ENCODE measurements at places on chromosomes 6 and 20.

DNA sequence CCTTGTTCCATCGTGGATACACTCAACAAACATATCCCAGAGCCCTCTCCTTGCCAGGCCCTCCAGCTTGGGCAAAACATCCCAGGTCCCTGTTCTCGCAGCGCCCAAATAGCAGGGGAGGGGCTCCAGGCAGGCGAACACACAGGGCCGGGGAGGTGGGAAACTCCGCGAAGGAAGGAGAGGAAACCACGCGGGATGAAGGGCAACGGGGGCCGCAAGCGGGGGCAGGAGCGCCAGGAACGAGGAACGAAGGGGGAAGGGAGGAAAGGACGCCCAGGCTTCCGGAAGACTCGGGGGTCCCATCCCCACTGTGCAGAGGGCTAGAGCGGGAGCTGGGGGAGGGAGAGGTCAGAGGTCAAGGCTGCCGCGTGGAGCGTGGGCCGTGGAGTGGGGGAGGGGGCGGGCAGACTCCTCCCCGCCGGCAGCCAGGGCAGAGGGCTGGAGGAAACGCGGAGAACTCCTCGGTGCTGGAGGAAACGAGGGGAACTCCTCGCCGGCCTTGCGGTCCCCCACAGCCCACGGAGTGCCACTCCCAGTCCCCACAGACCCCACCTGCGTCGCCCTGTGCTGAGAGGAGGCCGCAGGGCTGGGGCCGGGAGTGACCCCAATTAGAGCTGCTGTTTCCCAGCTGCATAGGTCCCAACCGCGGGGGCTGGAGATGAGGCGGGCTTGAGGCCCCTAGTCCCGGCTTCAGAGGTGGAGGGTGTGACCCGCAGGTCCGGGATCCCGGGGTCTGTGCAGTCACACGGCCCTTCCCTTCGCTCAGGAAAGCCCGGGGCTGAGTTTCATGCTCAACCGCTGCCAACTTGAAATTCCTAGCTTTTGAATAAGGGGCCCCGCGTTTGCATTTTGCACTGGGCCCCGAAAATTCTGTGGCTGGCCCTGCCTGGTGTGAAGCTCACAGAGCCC lies 1.2 kb upstream of the RBM38 start:
- no peak for DNase-seq

GRCh38 chr20:40493549-40493948 lies 195.5 kb downstream of the MAFB start:
- no peak for DNase-seq

GRCh38 chr20:31819083-31819784 lies at the start of gene MYLK2:
TSS of gene MYLK2 (plus strand) at chr20:31819356. CDS start at chr20:31819581, 225 bp downstream.
- no peak for DNase-seq

DNA sequence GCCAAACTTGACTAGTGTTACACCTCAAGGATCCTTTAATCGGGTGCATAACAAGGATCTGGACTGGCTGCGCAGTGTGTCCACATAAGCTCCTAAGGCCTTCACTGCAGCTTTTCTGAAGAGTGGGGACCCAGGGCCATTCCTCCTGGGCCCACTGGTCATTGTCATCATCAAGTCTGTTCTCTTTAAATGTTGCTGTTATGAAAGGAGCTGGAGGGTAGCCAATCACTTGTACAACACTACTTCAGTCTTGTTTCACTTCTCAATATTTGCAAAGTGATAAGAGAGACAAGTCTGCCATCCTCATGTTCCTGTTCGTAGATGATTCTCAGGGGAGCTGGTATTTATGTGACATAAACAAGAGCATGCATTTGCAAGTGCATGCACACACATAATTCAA lies 149.8 kb downstream of the SYNDIG1 start:
- no peak for DNase-seq

- DNase-seq: no peak
These were observed 238.2 kb downstream of the ADGRB3 start for GRCh38 chr6:68873236-68873635.

GRCh38 chr6:79384845-79385244 lies 150.4 kb upstream of the HMGN3 start:
- DNase-seq: no peak

- peak; percentile 30 for DNase-seq
These were observed 388.2 kb upstream of the CITED2 start for GRCh38 chr6:139762587-139763031.

DNA sequence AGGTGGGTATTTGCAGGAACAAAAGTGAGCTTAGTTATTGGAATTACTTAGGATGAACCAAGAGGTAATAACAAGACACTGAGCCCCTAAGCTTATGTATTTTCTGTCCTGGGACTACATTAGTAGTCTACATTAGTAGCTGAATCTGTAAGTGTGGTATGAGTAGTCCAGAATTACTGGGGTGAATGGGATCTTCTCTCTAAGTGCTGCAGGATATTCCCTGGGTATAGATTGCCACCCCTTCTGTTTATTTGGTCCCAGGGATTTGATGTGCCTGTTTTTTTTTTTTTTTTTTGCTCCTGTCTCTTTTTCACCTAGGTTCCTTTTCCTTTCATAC lies 5.9 kb downstream of the CD2AP start:
- DNase-seq: no peak

DNA sequence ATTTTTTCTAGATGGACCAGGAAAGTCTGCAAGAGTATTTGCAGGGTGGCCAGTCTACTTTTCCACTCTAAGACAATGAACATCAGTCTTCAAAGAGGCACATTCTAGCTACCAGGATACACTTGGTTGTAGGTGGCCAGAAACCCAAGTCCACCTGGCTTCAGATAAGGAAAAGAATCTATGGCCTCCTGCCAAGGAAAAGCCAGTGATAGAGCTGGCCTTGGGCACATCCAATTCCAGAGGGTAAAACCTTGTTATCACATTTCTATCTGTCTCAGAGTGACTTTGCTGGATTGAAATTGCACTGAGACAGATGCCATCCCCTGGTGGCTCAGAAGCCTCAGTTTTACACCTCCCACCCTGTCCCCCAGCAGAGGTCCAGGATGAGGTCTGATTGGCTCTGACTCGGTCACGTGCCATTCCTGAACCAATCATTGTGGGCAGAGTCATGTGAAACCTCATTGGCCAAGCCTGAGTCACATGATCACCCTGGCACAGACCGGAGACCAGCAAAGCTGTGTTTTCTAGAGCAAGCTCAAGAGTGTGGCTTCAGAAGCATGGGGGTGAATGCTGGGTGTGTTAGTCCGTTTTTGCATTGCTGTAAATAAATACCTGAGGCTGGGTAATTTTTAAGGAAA lies 497.4 kb upstream of the SULF2 start:
- no peak for DNase-seq

- DNase-seq: no peak
These were observed 939 bp downstream of the DTNBP1 start for GRCh38 chr6:15661853-15662325.

DNA sequence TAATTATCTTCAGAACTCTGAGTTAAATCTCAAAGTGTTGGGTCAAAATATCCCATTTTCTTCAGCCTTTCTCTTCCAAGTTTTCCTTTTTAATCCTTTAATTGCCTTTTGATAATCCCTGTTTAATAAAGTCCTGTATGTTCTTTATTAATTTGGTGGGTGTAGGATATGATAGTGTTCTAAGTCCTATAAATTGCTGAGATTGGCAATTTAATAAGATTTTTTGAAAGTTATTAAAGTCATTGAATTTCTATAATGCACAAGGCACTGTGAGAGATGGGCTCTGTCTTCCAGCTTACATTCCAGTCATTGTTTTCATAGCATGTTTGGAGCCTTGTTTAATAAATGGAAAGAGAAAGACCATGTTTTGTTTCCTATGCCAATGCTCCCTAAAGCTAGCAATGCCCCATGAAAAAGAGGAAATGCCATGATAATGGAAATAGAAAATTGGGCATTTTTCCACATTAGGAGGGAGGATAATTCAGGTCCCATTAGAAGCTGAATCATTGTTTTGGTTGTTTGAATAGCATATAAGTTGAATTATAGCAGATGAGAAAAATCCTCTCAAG lies 404.8 kb downstream of the CD109 start:
- no peak for DNase-seq

- no peak for DNase-seq
These were observed 427.1 kb downstream of the CD83 start for GRCh38 chr6:14544666-14545065.
